Stimulated activated CD4-positive, alpha-beta T cell treated with anti-CD3 and anti-CD28 coated beads, Interleukin-12 subunit alpha, Interleukin-12 subunit beta, amount 100 ng/mL, for 4 hours (primary cell): ENCODE measurements at places on chromosomes 3 and 15.

DNA sequence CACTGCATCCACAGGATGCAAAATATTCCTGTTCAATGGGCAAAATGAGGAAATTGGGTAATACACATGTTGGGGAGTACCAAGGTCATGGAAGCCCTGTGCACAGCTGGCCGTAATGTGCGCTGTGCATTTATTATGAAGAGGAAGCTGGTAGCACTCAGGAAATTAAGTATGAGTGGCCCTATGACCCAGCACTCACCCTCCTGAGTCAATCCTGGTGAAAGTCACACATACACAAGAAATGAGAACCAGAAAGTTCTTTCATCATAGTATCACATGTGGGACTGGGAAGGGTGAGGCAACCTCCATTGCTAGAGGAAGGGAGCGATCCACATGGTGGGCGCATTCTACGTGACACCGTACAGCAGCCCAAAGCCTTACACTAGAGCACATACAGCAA, 11.4 kb upstream of the PRR20G start:
- no peak for DNase-seq

- DNase-seq, result no peak
Observed at GRCh38 chr3:34646911-34647460, 848.6 kb downstream of the PDCD6IP start.

GRCh38 chr3:49006408-49007067, 653 bp upstream of the WDR6 start:
- DNase-seq, result no peak

DNA sequence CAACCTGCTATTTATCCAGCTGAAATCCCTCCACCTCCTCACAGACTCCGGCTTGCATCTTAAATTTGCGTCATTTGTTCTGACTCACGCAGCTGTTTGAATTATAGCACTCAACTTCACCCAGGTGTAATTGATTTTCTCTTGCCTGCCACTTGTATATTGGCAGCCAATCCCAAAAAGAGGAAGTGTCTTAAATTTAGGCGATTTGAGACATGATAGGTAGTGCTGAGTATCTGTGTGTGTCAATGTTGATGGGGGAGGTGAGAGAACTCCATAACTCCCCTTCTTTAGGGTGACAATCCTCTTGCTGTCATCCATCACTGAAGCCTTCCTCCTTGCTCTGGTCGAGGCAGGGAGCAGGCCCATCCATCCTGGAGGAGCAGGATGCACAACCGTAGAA, 77.2 kb upstream of the TPRG1 start:
- no peak for DNase-seq

DNA sequence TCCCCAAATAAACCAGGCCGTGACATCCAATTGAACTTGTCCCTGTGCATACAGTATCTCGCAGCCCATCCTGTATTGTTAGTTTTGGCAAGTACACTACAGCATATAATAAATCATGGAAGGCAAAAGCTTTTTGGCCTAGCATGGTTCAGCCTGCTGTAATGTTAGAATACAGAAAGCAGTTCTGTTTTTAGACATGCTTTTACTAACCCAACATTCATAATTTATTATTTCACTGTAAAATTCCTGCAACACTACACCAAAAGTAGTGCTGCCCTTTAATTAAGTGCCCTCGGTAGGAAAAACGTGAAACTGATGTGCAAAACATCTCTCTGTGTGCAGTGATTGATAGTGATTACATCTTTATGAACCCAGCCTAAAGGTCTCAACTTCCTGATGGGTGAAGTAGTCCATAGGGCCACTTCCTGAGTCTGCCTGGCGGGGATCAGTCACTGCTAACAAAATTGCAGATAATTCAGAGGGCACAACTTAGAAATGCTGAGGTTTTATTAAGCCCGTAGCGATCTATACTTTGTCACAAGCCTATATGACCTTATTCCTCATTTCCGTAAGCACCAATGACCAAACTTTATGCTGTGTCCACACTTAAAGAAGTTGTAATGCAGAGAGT, 227.8 kb downstream of the CDIN1 start:
- DNase-seq, result no peak

GRCh38 chr15:25850154-25851111, 12.7 kb downstream of the ATP10A start:
- peak; percentile 64 for DNase-seq
